ENCODE measurements at places on chromosomes 16 and 17.

DNA sequence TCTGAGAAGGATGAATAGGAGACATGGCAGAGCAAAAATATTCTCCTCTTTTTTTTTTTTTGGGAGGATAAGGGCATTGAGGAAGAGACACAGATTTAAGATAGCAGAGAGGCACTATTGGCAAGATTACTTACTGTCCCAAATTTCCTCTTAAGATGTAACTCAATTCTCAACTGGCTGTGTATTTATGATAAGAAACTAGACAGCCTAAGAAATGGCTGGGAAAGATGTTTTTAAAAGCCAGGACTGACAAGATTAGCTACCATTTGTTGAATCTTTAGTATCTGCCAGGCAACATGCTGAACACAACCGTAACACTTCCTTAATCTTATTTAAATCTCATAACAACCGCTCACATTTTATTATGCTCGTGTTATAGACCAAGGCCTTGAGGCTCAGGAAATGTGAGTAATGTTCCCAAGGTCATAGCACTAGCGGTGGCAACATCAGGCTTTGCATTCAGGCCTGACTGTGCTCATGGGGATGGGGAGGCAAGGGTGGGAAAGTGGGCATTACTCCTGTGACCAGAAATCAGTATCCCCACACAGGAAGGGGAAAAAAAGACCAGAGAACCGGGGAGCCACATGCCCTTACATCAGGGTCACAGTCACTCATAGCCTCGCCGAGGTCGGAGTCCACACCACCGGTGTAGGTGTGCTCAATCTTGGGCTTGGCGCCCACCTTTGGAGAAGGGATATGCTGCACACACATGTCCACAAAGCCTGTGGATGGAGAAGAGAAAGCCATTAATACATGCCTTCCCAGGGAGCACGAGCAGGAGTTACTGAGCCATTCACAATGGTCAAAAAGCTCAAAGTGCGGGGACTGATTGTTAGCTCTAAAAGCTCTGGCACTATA lies 15.6 kb downstream of the HIGD1B start:
- DNase-seq: no peak

GRCh38 chr17:49564638-49565037 lies 11.0 kb upstream of the NXPH3 start:
- DNase-seq: no peak

DNA sequence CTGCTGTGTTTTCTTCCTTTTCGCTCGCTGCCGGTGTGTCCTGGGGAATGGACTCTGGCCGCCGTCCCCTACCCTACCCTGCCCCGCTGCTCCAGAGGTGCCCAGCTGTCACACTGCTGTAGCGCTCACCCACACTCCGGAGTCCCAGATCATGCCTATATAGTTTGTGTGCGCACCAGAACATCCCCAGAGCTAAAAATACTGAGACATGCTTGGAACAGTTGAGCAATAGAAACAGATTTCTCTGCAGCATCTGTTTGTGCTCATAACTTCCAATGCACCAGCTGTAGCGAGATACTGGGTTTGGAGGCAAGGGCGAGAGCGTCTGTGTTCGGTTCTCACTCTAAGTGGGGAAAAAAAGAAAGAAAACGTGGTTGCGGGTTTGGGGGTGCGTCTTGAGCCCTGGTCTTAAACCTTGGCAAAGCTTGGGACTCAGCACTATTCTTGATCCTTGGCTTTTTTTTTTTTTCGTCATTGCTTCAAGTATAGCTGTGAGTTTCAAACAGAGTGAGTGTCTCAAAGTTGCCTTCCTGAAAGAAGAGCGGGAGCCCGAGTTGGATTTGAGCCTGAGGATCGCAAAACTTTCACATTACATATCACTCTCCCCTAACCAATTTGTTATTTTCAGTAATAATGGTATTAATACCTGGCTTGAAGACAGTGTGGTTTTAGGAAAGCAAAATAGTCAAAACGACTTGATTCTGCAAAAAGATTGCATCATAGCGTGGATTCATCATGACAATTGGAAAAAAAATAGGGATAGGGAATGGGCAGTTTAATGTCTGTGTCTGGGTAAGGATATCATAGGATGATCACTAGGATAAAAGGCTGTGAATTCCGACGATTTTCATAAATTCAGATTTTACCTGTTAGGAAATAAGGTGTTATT lies 621 bp downstream of the KCNJ2 start:
- peak; percentile 34 for DNase-seq

DNA sequence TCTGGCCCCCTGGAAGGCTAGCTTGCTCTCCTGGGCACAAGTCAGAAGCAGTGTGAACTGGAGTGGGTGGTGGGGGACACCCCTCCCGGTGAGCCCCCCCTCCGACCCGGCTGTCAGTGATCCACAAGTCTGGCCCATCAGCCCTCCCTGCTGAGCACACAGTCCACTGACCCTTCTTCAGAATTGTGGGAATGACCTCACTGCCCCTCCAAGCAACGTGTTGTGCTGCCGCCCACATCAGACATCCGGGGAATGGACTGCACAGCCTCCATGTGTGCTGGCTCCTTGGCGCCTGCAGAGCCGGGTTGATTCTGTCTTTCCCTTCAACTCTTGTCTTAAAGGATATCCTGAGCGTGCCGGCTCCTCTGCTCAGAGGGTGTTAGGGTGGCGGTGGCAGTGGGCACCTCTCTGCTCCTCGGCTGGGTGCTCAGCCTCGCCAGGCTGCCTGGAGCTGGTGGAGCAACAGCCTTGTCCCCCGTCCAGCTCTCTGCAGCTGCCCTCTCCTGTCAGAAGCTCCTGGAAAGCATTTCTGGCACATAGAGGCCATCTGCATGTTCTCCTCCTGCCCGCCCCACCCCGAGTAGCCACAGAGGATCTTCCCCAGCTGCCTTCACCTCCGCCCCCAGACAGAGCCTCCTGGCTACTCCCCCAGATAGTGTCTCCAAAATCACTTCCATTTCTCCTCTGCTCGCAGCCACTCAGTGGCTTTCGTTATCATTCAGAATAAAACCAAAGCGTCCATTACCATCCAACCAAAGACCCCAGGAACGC lies 19.8 kb downstream of the NPTX1 start:
- no peak for DNase-seq

GRCh38 chr16:50373345-50373701 lies 4.5 kb upstream of the BRD7 start:
- no peak for DNase-seq

GRCh38 chr17:49013311-49014213 lies 16.4 kb downstream of the IGF2BP1 start:
- DNase-seq: no peak

DNA sequence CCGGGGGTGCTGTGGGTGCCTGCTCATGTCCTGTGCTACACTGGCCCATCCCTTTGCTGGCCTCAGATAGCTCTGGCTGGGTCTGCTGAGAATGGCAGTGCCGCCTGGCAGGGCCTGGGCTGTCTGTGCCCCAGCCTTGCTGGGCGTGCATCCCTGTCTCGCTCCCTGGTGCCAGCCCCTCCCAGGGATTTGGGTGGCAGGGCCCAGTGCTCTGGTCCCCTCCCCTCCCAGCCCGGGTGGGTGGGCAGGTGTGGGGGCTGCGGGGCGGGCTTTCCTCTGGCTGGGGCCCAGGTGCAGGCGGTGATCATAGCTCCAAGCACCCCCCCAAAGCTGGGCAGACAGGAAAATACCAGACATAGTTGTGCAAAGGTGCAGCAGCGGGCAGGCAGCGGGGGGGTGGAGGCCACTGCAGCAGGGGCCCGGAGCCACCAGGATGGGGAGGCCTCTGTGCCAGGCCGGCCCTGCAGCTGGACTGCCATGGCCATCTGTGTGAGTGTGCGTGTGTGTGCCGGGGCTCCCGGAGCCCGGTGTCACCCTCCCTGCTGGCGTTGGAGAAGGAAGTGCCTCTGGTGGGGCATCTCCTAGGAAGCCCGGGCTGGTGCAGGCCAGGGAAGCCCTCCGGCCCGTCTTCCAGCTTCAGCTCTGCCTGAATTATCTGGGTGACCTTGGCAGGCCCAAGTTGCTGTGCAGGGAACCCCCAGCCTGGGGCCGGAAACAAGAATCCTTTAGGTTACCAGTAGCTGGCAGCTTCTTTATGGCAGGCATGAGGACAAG lies 7.4 kb downstream of the GLIS2 start:
- DNase-seq: no peak

DNA sequence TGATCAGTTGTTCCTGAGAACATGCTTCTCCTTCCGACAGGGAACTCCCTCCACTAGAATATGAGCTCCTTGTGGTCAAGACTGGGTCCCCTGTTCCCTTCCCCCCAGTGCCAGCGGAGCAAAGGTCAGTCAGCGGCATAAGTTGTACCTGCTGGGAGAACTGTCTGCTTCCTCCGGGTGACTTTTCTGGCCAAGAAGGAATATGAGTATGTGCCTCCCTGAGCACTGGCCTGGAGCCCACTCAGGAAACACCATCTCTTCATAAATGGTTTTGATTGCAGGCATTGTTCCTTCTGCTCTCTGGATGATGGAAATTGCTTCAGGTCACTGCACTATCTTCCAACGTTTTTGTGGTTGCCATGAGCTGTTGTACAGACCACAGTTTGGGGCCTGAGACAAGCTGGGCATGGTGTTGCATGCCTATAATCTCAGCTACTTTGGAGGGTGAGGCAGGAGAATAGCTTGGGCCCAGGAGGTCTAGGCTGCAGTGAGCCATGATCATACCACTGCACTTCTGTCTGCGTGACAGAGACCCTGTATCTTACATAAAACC lies 2.9 kb upstream of the P4HB start:
- DNase-seq: peak; percentile 40
